GM19239 (cell line): ENCODE measurements at places on chromosomes 2 and 18.

DNA sequence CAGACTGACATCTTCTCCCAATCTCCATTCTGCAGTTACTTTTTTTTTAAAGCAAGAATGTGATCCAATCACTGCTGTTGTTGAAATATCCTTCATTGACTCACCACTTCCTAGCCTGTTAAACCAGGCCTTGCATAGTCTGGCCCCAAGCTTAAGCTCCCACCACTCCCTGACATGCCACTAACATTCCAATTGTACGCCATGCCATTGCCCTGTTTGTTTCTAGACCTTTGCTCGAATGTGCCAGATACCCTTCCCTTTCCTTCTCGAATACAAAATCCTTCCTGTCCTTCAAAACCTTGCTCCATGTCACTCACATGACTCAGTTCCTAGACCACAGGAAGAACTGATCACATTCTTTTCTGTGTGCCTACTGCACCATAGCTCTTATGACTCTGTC lies 224.2 kb downstream of the CYRIA start:
- no peak for DNase-seq

GRCh38 chr2:227450926-227451654 lies 20.9 kb upstream of the AGFG1 start:
- DNase-seq = no peak

DNA sequence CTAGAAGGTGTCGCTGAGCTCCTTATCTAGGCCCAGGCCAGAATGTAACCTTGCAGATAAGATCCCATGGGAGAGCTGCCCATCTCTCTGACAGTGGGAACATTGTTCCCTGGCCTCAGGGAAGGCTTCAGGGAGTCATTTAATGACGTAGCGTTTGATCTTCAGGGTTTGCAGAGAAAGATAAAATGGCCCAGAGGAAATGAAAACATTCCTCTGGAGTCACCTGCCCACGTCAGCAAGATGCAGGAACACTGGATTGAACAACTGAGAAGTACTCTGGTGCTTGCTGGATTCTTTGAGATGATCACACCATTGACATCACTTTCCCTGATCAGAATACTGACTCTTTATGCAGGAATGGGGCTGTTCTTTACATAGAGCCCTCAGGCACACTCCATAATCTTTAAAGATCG lies 51.6 kb downstream of the MAPK4 start:
- DNase-seq = no peak

DNA sequence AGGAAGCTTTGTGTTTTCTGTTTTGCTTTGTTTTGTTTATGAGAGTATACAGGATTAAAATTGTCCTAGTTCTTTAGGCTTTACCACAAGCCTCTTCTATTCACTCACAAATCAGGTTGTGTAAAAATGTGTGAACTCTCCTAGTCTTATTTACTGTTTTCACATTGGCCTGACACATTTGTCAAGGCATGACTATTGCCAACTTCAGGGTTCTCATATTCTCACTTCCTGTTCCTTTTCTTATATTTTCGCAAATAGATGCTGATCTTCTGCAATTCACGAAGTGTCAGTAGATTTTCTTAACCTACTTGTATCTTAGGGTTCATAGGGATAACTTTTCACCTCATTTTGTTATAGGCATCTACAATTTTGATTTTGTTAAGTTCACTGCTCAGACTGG lies 67.1 kb downstream of the CCDC102B start:
- DNase-seq = no peak

- DNase-seq = no peak
Measured at GRCh38 chr2:164960159-164960558, 4.8 kb upstream of the SLC38A11 start.
